Epithelial cell of prostate (primary cell): ENCODE measurements at places on chromosomes 12 and 14.

DNA sequence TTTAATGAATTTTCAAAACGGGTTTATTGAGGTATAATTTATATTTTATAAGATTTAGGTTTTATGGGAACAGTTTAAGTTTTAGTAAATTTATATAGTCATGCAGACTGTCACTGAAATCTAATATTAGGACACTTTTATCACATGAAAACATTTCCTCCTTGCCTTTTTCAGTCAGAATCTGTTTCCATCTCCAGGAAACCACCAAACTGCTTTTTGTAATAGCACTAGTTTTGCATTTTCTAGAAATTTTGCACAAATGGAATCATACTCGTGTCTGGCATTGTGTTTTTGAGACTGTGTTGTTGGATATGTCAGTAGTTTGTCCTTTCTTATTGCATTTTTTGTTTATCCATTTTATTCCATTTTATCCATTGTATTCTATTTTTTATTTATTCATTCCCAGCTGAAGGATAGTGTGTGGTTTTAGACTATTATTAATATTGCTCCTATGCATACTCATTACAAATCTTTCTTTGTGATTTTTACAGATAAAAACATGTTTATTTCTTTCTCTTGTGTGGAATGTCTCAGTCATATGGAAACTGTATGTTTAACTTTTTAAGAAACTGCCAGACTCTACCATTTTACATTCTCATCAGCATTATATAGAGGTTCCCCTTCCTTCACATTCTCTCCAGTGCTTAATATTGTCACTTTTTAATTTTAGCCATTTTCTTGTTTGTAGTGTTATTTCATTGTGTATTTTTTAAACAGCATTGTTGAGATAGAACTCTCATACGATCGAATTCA, 26.5 kb downstream of the PALS1 start:
- no peak for DNase-seq

DNA sequence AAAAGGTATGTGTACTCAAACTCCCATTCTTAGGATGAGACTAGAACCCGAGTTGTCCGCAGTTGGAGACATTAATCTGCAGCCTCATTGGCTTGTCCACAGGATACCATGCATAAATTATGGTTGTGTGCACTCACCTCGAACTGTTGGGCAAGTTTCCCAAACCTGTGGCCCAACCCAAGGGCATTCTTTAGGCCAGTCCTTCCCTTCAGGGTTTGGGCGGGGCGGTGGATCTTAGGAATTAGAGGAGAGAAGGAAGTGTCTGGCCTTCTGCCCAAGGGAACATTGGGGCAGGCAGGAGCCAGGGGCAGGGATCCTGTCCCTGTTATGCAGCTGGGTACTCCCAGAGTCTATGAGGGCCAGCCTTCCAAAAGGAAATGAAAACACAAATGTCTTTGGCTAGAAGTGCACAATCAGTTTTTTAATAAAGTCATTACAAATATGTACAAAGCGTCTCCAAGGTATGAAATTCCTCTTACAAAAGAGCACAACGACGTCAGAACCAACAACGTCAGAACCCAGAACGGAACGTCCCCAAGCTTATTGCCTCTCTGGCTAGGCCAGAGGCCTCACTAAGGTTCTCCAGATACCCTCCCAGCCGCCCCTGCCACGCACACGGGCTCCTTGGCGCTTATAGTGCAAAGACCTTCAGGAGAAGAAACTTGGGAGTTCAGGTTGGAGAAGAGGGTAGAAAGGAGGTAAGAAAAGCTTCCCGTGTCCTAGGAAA, 25.3 kb downstream of the HRK start:
- DNase-seq: no peak

DNA sequence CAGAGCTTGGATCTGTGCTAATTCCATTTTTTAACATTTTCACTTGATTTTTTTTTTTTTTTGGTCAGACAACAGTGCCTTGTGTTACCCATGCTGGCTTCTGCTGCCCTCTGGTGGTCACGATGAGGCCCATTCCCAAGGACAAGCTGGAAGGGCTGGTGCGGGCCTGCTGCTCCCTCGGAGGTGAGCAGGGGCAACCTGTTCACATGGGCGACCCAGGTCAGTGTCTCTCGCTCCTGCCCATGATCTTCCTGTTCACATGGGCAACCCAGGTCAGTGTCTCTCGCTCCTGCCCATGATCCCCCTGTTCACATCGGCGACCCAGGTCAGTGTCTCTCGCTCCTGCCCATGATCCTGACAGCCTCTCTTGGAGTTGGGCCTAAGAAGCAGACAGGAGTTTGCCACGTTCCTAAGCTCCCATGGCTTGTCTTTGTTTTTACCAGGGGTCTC, 59.4 kb downstream of the DGLUCY start:
- DNase-seq: peak; percentile 24

DNA sequence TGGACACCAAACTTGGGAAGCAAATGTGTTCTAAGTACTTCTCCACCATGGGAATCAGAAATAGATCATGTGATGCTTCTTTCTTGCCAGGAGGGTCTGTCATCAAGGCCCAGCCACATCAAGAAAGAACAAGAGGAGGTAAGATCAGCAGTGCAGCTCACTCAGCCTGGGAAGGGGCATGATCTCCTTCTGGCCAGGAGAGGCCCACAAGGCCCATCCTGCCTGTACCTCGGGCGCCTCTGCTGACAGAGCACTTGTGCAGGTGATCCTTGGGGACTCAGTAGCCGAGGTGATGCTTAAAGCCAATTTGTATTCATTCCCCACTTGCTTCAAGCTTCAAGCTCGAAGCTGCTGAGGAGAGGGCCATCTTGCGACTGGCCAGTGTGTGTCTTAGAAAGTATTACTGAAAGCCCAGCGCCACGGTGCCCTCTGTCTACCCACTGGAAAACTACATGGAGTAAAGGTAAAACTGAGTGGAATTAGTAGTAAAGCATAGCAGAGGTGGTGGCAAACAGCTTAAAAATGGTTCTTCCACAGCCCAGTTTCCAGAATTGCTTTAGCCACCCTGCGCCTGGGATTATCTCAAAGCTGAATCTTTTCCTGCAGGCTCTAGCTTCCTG, 26.2 kb downstream of the RTRAF start:
- no peak for DNase-seq

DNA sequence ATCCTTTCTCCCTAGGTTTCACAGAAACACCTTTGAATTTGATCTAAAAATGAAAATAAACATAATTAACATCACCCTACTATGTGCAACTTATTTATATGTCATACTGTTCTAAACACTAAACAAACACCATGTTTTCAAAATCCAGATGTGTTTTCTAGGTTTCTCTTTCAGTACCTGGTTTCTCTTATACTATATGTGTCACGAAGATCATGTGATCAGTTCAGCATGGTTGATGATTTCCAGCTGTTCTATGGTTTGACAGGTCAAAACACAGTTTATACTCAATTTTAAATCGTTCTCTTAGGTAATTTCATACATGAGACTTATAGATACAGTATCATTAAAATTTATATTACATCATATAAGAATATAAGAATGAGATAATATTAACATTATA, 373.1 kb downstream of the SOX5 start:
- DNase-seq: no peak

- DNase-seq: no peak
Measured at GRCh38 chr12:13044002-13044905, at the start of gene FAM234B. Gene FAM234B (plus strand): TSS chr12:13044381. CDS start chr12:13044404, 23 bp downstream.

DNA sequence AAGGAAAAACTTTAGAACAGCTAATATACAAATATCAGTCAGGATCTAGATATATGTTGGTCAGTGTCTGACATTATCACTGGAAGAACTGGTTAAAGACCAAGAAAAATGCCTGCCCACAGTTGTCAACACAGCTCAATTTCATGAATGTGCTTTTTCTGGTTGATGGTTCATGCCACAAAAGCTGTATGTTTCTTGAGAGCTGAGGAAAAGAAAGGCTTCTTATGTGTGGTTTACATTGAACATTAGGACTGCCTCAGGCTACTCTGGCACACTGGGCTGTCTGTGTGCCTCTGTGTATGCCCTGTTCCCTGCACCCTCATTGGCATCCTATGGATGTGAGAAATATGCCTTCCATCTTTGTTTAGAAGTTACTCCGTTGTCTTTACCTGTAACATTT, 218.8 kb upstream of the RGS6 start:
- DNase-seq: no peak

DNA sequence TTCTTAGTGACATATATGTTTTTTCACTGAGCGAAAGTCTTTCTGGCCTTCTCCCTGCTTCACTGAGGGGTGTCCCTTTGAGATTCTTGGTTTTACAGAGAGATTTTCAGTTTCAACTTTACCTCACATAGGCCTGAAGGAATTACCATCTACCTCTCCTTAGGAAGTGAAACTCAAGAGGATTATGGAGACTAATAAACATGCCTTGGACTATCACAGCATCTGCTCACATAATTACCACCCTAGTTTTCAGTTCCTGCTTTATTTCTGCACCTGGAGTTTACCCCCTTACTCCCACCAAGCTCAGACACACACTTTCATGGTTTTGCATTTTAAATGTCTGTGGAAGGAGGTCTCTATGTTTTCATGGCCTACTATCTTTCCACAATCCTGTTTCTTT, 118.3 kb upstream of the SCAF11 start:
- no peak for DNase-seq

DNA sequence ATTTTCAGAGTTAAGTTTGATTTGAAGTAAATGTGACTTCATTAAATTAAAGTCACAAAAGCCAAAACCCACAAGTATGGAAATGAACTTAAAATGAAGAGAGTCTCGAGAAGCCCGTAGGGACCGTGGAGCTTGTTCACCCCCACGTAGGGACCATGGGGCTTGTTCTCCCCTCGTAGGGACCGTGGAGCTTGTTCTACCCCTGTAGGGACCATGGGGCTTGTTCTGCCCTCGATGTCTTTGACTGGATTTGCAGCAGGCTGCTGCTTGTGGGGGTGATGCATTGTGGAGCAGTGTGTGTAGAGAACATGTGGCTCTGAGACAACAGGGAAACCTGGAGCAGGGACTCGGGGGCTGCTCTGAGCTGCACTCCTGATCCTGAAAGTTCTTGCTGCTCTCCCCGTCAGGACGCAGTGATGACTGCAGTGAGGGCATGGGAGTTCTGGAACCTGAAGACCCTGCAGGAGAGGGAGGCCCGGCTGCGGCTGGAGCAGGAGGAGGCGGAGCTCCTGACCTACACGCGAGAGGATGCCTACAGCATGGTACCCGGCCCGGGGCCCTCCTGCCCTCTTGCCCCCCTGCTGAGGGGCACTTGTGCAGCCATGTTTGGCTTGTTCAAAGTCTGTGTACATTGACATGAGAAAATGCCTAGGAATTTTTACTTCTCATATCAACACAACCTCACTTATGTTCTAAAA, 94.2 kb downstream of the EP400 start:
- DNase-seq: no peak

GRCh38 chr12:6235499-6235898, 35.3 kb downstream of the CD9 start:
- no peak for DNase-seq

DNA sequence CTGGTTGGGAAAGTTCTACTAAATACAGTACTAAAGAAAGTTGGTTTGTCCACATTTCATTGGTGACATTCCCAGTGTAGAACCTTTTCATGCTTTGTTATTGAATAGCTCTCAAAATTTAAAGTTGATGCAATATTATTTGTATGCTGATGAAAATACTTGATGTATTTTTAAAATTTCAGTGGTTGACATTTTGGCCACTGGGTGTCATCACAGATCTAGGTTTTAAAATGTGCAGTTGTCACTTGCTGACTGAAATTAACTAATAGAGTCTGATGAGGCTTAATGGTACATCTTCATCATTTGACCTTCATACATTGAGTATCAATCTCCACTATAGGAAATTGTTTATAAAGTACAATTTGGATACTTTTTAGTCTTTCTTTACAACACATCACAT, 37.1 kb downstream of the CMAS start:
- no peak for DNase-seq

- DNase-seq: no peak
Measured at GRCh38 chr12:82873951-82874350, 187.2 kb downstream of the TMTC2 start.

- no peak for DNase-seq
Measured at GRCh38 chr14:100325958-100326357, 2.8 kb downstream of the SLC25A47 start.

DNA sequence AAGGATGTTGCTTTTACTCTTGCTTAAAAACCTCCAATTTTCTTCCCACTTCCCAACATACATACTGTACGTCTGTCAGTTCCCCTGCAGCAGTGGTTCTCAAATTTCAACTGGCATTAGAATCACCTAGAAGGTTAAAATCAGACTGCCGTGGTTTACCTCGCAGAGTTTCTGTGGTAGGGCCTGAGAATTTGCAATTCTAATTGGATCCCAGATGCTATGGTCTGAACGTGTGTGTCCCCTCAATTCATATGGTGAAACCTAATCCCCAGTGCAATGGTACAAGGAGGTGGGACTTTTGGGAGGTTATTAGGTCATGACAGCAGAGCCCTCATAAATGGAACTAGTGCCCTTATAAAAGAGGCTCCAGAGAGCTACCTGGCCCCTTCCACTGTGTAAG, 226.9 kb downstream of the CRADD start:
- no peak for DNase-seq

DNA sequence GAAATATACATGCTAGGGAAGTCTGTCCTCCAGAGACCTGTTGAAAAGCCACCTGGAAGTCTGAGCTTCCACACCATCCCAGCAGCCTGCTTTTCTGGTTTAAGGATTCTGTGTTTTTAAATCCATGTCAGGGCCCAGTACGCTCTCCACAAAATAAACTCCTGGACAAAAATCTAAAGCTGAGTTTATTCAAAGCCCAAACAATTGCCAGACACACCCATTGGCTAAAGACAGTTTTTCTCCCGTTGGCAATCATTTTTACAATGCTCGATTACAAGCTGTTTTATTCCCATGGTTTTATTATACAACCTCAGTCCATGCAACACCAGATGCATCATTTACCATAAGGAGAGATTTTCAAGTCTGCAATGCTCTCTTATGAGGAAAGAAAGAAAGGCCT, 94.5 kb downstream of the MYRFL start:
- DNase-seq: no peak

GRCh38 chr12:93868771-93869170, 191.6 kb downstream of the CRADD start:
- no peak for DNase-seq

- peak; percentile 37 for DNase-seq
Measured at GRCh38 chr14:75981426-75982265, at the start of gene TGFB3. Gene TGFB3 (minus strand): TSS chr14:75981995. CDS start chr14:75980893, 1,102 bp downstream.

GRCh38 chr12:119444462-119445044, 110.0 kb downstream of the CCDC60 start:
- peak; percentile 6 for DNase-seq

DNA sequence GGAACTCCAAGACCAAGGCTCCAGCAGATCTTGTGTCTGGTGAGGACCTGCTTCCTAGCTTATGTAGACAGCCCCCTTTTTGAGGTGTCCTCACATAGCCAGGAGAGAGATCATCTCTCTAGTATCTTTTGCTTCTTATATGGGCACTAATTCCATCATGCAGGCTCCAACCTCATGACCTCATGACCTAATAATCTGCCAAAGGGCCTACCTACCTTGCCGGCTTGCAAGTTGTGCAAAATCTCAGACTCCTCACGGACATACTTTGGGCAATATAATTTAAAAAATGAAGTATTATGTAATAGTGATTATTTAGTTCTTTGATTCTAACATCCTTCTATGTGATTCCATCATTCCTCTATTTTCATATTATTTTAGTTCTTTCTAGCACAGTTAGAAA, 333.1 kb upstream of the DIO2 start:
- DNase-seq: no peak
